Placental pericyte (primary cell): ENCODE measurements at places on chromosomes 2 and 18. TPM values are rescaled to one million over a fixed set of nuclear protein-coding genes. Genes with fewer than 3 reads are reported as not detected.

Gene MC5R
- not detected in 2 replicates for total RNA-seq

Gene ANKRD30BL
- total RNA-seq = 0.14 TPM in 1 of 2 replicates, not detected in the other

Gene CRYGC
- total RNA-seq = not detected in 2 replicates

Gene LIMS4
- 18.6 and 22.8 TPM in 2 replicates for total RNA-seq

Gene VSNL1
- 0.22 and 1.9 TPM in 2 replicates for total RNA-seq
